ENCODE measurements at places on chromosomes 4 and X. TPM values are rescaled to one million over a fixed set of nuclear protein-coding genes. Genes with fewer than 3 reads are reported as not detected.
A peak's percentile ranks its signal among the peaks of the same experiment; 100 is the strongest.

DNA sequence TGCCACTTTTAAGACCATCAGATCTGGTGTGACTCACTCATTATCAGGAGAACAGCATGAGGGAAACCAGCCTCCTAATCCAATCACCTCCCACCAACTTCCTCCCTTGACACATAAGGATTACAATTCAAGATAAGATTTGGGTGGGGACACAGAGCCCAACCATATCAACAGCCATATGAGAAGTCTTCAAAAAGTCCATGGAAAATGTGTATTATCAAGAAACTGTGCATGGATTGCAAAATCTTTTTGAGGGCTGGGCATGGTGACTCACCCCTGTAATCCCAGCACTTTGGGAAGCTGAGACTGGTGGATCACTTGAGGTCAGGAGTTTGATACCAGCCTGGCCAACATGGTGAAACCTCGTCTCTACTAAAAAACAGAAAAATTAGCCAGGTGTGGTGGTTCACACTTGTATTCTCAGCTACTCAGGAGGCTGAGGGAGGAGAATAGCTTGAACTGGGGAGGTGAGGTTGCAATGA, 17.8 kb upstream of the RPL39 start:
- H3K36me3 ChIP-seq: no peaks in the 10 kb centered on the region
- no peaks in the 10 kb centered on the region for H3K4me1 ChIP-seq
- H3K4me3 ChIP-seq: no peak overlapping the region
- DNase-seq: no peak
- H3K27ac ChIP-seq: no peak overlapping the region
- H3K27me3 ChIP-seq: no peaks in the 10 kb centered on the region

DNA sequence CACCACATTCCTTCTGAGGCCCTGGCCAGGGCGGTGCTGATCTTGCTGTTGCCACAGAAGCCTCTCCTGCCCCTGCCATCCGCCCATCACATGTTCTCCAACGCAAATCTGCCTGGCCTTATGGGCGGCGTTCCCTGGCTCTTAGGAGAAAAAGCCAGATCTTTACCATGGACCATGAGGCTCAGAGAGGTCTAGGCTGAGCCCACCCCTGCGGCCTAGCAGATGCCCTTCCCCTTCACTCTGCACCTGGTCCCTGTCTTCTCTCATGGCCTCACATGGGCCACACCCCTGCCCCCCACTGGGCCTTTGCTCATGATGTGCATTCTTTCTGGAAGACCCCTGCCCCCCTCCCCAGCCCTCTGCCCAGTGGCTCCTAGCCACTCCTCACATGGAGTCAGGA, 78.5 kb downstream of the CRMP1 start:
- no peaks in the 10 kb centered on the region for H3K27me3 ChIP-seq
- H3K4me1 ChIP-seq: no peaks in the 10 kb centered on the region
- peak; percentile 53 for DNase-seq
- peak overlapping the region; percentile 18 for H3K4me3 ChIP-seq
- peaks cover 17% of the 10 kb centered on the region for H3K36me3 ChIP-seq
- H3K27ac ChIP-seq: peak overlapping the region; percentile 54

- H3K4me3 ChIP-seq: no peak overlapping the region
- no peak overlapping the region for H3K27ac ChIP-seq
- no peak for DNase-seq
- H3K36me3 ChIP-seq: no peaks in the 10 kb centered on the region
- H3K27me3 ChIP-seq: no peaks in the 10 kb centered on the region
- H3K4me1 ChIP-seq: peaks cover 23% of the 10 kb centered on the region
These were observed 87.6 kb upstream of the JADE1 start for GRCh38 chr4:128721896-128722295.

DNA sequence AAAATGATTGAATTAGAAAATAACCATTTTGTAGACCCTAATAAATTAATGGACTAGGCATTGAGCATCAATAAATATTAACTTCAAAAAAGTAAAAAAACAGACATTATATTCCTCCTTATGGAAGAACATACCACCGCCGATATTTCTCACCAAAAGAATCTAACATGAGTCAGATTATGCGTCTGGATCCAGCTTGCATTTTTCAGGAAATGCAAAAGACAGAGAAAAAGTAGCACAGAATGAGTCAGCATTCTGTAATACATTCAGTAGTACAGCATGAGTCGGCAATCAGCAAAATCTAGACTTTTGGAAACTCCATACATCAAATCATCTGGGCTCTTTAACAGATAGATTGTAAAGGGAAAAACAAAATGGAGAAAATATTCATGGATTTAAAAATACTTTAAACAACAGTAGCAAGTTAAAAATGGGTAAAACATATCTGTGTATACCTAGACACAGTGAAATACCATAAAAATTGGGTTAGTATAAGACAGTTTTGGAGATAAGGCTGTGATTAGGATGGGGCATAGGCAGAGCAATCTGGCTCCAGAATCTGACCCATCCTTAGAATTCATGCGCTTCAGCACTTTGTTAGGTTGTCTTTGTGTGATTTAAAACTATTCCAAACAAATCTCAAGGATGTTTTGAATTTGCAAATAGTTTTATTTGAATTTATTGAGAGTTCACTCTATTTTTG, 633.0 kb upstream of the FAM241A start:
- no peaks in the 10 kb centered on the region for H3K36me3 ChIP-seq
- no peak overlapping the region for H3K4me3 ChIP-seq
- H3K27ac ChIP-seq: no peak overlapping the region
- no peaks in the 10 kb centered on the region for H3K27me3 ChIP-seq
- no peaks in the 10 kb centered on the region for H3K4me1 ChIP-seq

- H3K4me1 ChIP-seq: peaks cover 14% of the 10 kb centered on the region
- H3K27ac ChIP-seq: no peak overlapping the region
- H3K4me3 ChIP-seq: no peak overlapping the region
- H3K27me3 ChIP-seq: no peaks in the 10 kb centered on the region
- H3K36me3 ChIP-seq: no peaks in the 10 kb centered on the region
These were observed 56.1 kb upstream of the TMEM131L start for GRCh38 chr4:153409924-153410501.

IL9R gene
- total RNA-seq: 0.16 TPM

IQCM gene
- not detected for total RNA-seq

GLRB gene
- 6.1 TPM for total RNA-seq

F8A2 gene
- total RNA-seq: not detected

ACSL4 gene
- 44.3 TPM for total RNA-seq

SLC25A6 gene
- total RNA-seq: 482 TPM
